ENCODE measurements at places on chromosomes 6 and 20.
A peak's percentile ranks its signal among the peaks of the same experiment; 100 is the strongest.

DNA sequence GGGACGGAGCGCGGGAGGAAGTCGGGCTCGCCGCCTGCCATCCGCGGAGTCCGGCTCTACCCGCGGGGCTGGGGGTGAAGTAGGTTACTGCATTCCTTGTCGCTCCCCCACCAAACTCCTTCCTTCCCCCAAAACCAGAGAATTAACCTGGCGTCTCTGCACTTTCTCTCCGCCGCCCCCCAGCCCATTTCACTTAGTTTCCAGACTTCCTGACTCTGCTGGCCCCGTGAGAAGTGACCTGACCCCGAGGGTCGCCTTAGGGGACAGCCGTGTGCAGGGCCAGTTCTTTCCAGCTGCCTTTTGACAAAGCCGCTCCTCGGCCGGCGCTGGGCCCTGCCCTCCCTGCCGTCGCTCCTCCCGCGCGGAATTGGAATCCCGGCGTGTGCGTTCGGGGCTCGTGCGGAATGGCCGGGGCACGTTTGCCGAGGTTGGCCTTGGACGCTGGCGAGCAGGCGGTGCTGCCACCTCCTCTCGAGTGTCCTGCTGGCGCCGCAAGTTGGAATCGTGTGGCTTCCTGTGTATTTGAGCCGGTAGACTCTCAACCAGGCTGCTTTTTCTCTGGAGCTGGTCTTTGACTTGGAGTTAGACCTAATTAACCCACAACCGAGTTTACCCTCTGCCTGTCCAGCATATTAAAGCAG, 650 bp downstream of the DCBLD1 start:
- peak; percentile 88 for DNase-seq

DNA sequence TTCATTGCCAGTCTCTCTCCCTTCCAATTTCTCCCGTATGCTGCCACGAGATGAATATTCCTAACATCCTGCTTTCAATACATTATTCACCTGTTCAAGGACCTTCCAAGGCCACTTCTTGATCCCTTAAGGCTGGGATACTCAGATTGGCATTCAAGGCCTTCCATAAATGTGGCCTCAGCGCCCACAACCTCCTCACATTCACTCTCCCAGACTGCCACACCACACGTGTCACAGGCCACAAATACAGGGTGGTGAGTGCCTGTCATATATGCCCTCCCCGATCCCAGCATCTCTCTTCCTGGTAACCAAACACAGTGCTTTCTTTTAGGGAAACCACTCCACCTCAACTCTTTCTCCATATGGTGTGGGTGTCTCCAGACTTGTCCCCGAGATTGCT, 55.5 kb downstream of the TTI1 start:
- DNase-seq, result no peak

- no peak for DNase-seq
These were observed 17.7 kb upstream of the RIPOR3 start for GRCh38 chr20:50708845-50709635.

GRCh38 chr6:15577550-15578171, 85.2 kb downstream of the DTNBP1 start:
- no peak for DNase-seq

DNA sequence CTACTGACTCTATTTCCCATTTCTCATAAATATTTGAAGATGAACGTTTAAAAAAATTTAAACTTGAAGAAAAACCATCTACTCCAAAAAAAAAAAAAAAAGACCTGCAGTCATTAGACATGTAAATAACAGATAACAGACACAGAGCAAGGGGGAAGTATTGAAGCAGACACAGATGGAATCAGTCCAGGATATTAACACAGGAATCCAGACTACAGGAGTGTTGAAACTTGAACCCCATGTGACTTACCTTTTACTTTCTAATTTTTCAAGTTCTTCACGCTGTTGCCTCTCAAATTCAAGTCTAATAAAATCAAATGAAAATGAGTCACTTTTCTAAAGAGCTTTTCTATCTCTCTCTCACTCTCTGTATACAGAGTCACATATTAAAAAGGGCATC, 191.8 kb downstream of the KIF16B start:
- no peak for DNase-seq

DNA sequence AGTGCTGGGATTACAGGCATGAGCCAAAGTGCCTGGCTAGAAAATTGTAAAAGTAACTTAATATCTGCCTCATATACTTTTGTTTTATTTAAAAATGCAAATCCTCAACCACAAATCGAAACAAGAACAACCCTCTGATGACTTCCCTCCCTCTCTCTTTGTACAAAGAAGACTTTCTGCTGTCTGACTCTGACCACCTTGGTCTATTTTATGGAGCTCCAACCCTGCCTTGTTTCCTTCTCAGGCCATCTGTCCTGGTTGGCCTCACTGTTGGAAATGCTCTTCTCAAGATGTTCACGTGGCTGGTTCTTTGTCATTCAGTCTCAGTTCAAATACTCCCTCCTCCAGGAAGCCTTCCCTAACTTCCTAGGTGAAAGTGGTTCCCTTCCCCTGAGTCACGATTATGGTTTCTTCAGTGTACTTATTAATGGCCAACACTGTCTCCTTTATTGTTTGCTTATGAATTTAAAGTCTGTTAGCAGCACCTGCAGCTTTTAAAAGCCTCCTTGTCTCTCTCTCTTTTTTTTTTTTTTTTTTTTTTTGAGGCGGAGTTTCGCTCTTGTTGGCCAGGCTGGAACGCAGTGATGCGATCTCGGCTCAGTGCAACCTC, 151.5 kb upstream of the SALL4 start:
- DNase-seq, result no peak

DNA sequence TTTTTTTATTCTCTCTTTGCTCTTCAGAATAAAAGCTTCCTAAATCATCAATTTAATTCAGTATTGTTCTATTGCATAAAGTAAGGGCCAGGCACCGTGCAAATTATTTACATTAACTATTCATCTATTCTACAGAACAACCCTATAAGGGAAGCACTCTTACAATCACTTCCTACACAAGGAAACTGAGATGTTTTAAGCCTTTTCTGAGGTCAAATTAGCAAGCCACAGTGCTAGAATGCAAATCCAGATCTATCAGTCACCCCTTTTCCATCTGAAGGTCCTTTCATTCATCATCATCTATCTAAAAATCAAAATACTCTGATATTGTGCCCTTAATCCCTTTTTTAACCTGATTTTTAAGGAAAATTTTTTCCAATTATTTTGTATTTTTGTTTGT, 31.2 kb downstream of the FRK start:
- no peak for DNase-seq

- no peak for DNase-seq
These were observed 91.2 kb downstream of the ISM1 start for GRCh38 chr20:13312300-13312699.

DNA sequence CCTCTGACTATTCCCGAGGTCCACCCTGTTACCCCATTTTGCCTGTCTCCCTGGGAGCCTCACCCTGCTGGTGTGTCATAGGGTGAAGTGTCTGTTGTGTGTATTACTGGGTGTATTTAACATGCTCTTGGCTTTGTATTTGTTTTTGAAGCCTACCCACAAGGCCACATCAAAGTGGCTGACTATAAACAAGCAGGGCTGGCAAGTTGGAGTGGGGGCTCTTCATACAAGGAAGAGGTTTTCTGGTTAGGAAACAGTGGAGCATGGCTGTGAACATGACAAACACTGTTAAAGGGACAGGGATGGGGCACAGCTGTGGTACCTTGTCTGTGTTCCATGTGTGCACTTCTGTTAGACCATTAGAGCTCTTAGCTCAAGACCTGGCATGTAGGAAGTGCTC, 26.3 kb downstream of the HECA start:
- peak; percentile 8 for DNase-seq

All from adipocyte (in vitro differentiated cells).